RPMI7951 (cell line): ENCODE measurements at places on chromosomes 4 and X. TPM values are rescaled to one million over a fixed set of nuclear protein-coding genes. Genes with fewer than 3 reads are reported as not detected.

Gene NUDT11
- total RNA-seq: 10.0 and 10.2 TPM in 2 replicates

Gene PNMA3
- not detected in 2 replicates for total RNA-seq

Gene PRRG3
- not detected in 2 replicates for total RNA-seq

Gene NUDT6
- total RNA-seq: 17.9 and 21.4 TPM in 2 replicates

Gene GIMD1
- not detected in 2 replicates for total RNA-seq

Gene GABRG1
- under 0.01 TPM in 1 of 2 replicates, not detected in the other for total RNA-seq

Gene ARHGEF38
- not detected in 2 replicates for total RNA-seq
